GM12864 (cell line): ENCODE measurements at places on chromosomes 1 and 21.
A peak's percentile ranks its signal among the peaks of the same experiment; 100 is the strongest.

DNA sequence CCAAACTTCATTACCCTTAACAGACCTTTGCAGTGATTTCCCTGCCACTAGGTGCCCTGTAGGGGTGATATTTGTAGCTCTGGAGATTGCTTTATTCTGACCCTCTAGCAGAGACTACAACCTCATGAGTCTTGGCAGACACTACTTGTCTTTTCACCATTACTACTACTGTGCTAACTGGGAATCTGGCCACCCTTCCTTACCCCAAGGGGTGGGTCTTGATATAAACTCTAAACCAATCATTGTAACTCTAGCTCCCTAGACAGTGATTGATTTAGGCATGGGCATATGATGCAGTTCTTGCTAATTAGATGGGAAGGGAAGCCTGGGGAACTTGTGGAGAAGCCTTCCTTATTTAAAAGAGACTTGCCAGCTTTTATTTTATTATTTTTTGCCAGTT lies 3.9 kb downstream of the KPNA6 start:
- no peak for DNase-seq

GRCh38 chr21:25462517-25462971 lies 144.7 kb downstream of the MRPL39 start:
- DNase-seq: peak; percentile 53

GRCh38 chr1:221117548-221117951 lies 238.3 kb downstream of the HLX start:
- no peak for DNase-seq

DNA sequence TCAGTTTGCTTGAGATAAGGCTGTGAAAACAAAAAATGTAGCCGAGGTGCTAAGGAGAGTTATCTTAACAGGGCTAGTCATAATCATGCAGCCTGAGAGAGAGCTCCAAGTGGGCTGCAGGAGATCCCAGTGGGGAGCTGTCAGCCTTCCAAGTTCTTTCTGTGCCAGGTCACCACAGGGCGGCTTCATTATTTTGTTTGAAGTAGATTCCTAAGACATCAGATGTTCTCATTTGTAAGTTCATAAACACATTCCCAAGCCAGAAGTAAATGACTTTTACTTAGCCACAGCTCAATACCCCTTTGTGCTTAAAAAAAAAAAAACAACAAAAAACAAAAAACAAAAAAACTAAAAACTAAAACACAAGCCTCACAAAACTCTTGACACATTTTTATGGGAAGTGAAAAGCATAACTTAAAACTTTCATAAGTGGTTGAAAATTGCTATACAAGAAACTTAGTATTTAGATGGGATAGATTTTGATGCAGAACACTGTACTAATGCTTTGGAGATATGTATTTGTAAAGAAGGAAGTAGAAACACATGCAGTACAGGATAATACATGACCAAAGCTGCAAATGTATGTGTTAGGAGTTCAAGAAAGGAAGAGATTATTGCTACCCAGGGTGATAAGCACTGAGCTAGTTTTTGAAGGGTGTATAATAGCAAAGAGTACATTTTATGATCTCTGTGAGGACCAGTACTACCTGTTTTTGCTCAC lies 8.6 kb downstream of the CDC14A start:
- no peak for DNase-seq

- no peak for DNase-seq
These were observed 54.0 kb downstream of the OLFML3 start for GRCh38 chr1:114033216-114033706.

DNA sequence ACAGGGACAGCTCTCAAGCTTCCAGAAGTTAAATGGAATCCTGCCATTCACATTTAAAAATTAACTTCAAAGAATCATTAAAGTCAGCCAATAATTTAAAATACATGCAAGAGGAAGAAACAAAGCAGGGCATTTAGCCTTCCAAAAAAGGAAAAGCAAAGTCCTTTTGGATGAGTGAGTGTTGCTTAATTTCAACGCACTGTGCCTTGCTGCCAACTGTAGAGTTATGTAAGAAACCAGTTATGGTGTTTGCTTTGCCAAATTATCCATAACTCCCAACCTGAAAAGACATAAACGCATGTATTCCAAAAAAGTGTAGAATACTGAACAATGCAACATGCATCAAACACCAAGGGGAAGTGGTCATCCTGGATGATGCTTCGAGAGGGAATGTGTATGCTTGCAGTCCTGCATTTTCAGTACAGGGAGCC lies 16.1 kb upstream of the KCNE1 start:
- DNase-seq: no peak

DNA sequence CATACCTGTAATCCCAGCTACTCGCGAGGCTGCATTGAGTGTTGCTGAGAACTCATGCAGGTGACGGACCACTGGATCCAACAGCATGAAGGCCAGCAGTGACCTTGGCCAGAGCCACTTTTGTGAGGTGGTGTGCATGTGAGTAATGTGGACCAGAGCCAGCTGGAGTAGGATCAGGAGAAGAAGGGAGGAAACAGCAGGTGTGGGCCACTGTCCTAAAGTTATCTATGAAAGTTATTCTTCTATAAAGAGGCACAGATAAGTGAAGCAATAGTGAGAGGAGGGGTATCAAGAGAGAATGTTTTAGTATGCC lies 47.8 kb downstream of the TCP10L start:
- DNase-seq: no peak

DNA sequence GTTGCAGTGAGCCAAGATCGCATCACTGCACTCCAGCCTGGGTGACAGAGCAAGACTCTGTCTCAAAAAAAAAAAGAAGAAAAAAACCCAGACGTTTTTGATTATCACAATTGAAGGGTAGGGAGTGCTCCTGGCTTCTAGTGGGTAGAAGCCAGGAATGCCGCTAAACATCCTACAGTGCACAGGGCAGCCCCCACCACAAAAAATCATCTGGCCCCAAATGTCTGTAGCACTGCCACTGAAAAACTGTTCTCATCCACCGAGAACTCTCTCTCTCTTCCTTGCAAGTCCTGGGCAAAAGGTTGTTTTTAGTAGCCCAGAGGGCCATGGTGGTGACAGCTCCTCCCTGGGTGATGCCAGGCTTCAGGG lies 35.6 kb upstream of the GPR157 start:
- no peak for DNase-seq

GRCh38 chr1:66381621-66382275 lies 152.2 kb upstream of the SGIP1 start:
- no peak for DNase-seq

DNA sequence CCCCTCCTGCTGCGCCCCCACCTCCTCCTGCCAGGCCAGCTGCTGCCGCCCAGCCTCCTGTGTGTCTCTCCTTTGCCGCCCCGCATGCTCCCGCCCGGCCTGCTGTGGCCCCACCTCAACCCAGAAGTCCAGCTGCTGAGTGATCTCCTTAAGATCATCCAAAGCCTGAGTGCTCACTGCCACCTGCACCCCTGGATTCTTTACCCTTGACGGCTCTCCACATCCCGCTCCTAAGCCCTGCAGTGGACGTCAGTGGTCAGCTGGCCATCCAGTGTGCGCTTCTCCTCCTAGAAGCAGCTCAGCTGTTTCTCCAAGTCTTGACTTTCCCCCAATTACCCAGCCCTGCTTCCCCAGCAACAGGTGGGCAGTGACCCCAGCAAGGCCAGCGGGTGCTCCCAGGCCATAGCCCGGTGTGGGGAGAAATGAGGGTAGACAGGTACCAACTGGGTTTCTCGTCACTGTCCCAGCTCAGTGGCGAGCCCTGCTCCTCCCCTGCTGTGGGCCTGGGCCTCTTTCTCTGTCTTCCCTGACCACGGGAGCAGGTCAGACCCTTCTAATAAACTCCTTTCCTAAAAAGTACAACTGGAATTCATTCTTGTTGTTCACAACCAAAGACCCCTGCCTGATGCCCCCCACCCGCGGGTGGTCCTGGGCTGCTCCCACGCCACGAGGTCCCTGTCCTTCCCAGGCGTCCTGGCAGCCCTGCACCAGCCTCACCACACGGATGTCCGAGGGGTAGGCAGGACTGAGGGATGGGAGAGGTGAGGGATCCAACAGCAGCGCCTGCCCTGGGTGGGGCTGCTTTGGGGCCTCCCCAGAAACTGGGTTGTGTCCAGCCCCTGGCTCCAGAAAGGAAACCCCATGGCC lies 1.4 kb downstream of the KRTAP10-7 start:
- DNase-seq: no peak

- DNase-seq: no peak
These were observed 29.5 kb downstream of the RNF11 start for GRCh38 chr1:51265618-51266017.

DNA sequence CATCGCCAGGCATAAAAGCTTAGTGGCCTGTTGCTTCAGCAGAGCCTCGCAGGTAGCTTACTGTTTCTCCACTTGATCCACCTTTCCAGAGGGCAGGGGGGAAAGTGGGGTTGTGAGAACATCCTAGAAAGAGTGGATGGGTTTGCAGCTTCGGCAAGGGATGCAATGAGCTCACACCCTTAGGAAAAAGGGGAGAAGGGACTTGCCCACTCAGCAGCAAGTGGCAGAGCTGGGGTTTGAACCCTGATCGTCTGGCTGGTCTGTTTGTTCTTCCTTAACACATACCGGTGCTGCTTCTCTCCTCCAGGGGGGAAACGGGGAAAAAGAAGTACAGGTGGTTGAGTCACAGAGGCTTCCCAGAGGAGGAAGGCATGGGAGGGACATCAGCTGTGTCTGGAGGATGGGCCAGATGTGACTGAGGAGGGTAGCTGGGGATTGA lies 1.0 kb downstream of the TMEM201 start:
- DNase-seq: no peak

DNA sequence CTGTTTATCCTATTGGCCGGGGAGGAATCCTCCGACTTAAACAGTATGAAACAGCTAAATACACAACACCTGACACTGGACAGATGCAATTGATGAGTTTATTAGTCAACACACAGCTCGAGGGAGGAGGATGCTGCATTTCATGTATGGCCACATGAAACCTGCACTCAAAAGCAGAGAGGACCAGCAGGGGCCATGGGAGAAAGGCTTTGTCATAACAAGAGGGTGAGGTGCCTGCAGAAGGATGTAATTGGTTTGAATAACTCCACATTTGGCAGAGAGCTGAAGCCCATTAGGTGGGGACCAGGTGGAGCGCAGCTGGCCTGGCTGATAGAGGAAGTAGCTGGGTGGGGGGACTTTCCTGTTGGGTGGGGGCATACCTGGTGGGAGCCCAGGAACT lies 599.1 kb downstream of the PTPRU start:
- DNase-seq: no peak

- no peak for DNase-seq
These were observed 536.4 kb downstream of the DPYD start for GRCh38 chr1:97384294-97384968.

GRCh38 chr1:109789551-109790180 lies 25.9 kb upstream of the EPS8L3 start:
- DNase-seq: no peak

DNA sequence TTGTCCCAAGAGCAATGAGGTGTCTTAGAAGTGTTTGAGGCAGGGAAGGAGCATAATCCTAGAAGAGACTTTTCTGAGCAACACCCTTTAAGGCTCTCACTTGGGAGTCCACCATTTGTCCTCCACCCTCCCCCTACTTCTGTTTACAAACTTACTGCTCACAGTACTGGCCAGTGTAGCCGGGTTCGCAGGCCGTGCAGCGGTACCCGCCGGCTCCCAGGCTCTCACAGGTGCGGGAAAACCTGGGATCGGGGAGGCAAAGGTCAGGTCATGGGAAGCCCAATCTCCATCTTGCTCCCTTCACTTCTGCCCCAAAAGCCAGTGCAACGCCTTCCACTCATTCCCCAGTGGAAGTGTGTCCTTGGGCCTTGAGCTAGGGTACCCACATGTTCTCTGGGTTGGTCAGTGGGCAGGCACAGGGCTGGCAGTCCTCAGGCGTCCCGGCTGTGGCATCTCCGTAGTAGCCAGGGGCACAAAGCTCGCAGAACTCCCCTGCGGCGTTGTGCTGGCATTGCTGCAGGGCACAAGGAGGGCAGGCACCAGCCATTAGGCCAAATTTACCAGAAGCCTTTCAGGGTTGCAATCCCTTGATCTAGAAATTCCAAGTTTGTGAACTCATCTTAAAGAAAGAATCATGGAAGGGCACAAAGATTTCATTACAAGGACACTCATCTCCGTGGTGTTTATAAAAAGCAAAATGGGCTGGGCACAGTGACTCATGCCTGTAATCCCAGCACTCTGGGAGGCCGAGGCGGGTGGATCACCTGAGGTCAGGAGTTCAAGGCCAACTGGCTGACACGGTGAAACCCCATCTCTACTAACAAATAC lies 49.8 kb downstream of the LDLRAD2 start:
- DNase-seq: no peak

- DNase-seq: no peak
These were observed 36.6 kb downstream of the TBX19 start for GRCh38 chr1:168317309-168317708.

GRCh38 chr1:7962014-7962335 lies 464 bp downstream of the PARK7 start:
- DNase-seq: no peak

GRCh38 chr1:68210829-68211228 lies 21.5 kb downstream of the WLS start:
- no peak for DNase-seq

DNA sequence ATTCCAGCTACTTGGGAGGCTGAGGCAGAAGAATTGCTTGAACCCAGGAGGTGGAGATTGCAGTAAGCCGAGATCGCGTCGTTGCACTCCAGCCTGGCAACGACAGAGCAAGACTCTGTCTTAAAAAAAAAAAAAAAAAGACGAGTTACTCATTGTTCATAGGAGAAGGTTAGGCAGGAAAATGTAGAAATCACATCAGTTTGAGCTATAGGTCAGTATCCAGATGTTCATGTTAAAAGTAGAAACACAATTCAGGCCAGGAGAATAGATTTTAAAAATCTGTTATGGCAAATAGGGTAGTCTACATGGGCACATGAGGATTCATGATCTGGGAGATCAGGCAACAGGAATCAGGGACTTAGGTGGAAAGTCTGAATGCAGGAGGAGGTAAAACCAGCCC lies 57.7 kb downstream of the SELENOF start:
- DNase-seq: no peak

DNA sequence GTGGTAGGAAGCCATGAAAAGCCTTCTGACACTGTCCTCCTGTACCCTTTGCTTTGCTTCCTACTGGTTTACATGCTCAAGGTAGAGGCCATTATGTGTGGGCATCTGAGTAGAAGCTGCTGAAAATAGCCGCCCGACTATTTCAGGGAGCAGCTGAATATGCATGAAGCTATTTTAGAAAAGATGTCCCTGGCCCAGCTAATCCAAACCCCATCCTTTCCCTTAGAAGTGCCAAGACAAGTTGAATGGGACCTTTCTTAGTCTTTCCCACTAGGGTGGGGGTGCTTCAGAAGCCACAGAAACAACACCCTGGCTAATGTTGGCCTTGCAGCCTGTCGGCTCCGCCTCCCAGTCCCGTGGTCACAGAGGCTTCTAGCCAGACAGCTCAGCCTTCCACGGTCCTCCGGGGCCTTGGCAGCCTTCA lies 205.1 kb upstream of the EDN2 start:
- no peak for DNase-seq

GRCh38 chr1:190908246-190908645 lies 430.6 kb upstream of the BRINP3 start:
- DNase-seq: no peak

- no peak for DNase-seq
These were observed 104.7 kb downstream of the CASZ1 start for GRCh38 chr1:10691740-10692125.

DNA sequence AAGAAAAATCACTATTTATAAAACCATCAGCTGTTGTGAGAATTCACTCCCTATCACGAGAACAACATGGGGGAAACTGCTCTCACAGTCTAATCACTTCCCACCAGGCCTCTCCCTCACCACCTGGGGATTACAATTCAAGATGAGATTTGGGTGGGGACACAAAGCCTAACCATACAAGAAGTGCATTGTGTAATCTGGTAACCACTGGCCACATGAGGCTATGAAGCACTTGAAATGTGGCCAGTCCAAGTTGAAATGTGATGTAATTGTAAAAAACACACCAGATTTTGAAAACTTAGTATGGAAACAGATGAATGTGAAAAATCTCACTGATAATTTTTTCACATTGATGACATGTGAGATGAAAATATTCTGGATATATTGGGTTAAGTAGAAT lies 293.8 kb downstream of the TTLL7 start:
- DNase-seq: no peak
